D721Med (cell line): ENCODE measurements at places on chromosomes 1 and 21.

DNA sequence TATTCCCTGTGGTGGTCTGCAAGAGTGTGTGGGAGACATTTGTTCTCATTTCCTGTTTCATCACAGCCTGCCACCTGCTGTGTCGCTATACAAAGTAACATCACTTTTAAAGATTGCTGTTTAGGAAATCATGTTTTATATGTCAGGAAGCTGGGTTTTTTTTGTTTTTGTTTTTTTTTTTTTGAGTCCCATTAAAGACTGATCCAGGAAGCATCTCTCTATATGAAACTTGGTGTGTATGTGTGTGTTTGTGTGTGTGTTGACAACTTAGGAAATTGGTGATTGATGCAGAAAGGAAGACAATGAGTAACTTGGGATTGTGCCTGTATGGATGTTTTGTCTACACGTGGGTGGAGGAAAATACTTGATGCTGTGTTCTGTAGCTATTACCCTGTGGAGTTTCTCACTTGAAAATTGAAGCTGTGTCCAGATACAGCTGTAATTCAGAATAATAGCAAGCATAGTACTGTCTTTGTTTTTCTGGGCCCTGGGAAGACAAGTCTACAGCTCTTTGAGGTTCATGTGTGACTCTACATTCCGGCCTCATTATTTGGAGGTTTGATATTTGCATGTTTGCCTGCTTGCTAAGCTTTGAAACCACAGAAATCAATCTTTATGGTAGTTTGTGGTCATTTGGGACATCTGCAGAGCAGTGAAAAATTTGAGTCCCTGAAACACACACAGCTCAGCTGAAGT lies 47.9 kb downstream of the LAMC1 start:
- DNase-seq, result no peak

GRCh38 chr21:38982096-38982495 lies 176.4 kb downstream of the ETS2 start:
- no peak for DNase-seq

DNA sequence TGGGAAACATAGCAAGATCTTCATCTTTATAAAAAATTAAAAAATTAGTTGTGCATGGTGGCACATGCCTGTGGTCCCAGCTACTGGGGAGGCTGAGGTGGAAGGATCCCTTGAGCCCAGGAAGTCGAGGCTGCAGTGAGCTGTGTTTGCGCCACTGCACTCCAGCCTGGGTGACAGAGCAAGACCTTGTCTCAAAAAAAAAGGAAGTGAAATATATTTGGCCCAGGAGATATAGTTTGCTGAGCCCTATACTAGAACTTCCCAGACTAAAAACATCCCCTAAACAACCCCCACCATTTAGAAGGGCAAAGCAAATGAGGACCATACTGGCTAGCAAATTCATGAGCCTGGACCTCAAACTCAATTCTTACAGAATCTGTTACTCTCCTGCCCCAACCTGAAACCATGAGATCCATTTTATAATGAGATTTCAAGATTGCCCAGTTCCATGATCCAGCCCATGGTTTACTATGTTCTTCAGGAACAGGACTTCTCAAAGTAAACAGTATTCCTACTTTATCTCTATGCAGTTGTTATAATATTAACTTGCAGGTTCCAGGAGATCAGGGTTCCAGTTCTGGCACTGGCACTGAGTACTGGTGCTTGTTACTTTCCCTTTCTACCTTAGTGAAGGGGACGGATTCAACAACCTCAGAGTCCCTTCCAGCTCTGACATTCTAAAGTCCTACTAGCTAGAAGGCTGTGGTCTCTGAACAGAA lies 48.9 kb upstream of the TADA1 start:
- DNase-seq, result no peak

GRCh38 chr21:46194374-46195334 lies 10.4 kb upstream of the SPATC1L start:
- no peak for DNase-seq

DNA sequence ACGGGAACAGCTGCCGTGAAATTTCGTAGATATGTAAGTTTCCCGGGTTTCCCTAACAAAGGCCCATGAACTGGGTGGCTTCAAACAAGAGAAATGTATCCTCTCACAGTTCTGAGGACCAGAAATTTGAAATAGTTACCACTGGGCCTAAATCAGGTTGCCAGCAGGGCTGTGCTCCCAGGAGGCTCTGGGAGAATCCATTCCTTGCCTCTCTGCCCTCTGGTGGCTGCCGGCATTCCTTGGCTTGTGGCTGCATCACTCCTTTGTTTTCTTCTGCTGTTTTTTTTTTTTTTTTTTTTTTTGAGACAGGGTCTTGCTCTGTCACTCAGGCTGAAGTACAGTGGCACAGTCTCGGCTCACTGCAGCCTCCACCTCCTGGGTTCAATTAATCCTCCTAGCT lies 23.7 kb downstream of the UMODL1 start:
- no peak for DNase-seq

- no peak for DNase-seq
Observed at GRCh38 chr1:75426688-75427087, 184.2 kb downstream of the SLC44A5 start.

DNA sequence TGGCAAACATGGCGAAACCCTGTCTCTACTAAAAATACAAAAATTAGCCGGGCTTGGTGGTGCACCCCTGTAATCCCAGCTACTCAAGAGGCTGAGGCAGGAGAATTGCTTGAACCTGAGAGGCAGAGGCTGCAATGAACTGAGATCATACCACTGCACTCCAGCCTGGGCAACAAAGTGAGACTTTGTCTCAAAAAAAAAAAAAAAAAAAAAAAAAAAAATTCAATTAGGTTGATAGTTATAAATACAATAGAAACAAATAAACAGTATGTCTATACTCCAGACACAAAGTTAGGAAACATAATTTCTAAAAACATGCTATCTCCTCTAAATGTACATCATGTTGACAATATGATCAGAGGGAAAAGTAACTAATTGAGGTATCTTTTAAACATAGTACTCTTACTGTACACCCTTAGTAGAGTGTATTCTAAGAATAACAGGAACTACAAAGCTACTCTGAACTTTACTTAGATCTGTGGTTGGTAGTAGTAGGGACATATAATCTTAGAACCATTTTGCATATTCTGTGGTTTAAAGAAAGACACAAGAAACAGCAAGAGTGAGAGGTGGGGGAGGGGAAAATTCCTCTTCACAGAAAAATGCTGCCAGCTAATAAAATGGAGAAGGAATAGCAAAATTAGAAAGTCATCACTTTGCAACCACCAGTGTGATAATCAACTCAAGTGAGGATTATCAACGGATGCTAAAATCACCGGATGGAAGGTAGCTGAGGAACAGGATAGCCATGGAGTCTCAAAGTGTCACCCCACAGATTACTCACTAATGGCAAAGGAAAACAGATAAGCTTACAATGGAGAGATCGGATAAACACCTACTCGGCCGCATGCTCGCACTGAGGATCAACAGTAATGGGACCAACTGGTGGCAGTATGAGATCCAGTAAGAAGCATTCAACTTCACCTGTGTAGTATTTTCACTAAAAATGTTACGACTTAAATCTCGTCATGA lies 35.0 kb downstream of the MTOR start:
- DNase-seq, result no peak

DNA sequence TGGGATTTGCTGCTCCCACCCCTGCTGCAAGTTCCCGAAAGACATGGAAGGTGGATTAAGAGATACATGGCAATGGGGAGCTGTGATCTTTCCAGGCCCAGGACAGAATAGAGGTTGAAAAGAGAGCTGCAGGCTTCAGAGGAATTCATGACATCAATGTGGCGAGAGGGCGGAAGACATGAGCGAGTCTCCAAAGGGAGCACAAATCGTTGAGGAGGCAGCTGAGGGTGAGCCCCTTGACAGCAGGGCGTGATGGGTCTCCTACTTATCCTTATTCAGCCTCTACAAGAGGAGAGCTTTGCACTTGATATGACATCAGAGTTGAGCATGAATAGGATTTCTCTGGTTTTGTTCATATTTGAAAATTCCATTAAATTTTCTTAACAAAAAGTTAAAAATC lies 45.5 kb upstream of the TACSTD2 start:
- no peak for DNase-seq

DNA sequence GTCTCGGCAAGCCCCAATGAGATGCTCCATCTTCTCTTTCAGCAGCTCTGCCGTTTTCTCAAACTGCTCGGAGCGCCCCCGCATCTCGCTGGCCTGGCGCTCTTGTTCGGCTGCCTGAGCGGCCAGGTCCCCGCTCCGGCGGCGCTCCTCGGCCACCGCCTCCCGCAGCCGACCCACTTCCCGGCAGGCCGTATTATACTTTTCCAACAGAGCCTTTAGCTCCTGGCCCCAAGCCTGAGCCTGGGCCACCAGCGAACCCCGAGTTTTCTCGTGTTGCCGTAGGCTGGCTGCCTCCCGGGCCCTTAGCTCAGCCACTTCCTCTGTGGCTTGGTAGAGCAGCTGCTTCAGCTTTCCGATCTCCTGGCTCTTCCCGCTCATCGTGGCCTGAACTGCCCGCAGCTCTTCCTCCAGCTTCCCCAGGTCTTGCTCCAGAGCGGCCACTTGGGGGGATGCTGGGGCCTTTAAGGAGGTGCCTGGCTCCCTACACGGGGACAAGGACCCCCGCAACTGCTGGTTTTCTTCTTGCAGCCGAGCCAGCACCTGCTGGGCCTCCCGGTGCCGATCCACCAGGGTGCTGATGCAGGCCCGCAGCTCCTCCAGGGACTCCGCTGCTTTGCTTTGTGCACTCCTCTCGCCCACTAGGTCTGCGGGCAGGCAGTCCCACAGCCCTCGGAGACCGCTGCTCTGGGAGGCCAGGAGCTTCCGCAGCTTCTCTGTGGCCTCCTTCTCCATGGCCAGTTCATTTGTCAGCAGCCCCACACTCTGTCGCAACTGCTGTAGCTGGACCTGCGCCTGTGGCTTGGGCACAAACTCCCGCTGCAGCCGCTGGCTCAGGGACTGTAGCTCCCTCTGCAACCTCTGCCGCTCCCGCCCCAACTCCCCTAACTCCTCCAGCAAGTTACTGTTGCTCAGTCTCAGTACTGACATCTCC lies 13.4 kb upstream of the PIAS3 start:
- DNase-seq, result no peak

GRCh38 chr1:232709386-232709785 lies 79.5 kb upstream of the SIPA1L2 start:
- no peak for DNase-seq

DNA sequence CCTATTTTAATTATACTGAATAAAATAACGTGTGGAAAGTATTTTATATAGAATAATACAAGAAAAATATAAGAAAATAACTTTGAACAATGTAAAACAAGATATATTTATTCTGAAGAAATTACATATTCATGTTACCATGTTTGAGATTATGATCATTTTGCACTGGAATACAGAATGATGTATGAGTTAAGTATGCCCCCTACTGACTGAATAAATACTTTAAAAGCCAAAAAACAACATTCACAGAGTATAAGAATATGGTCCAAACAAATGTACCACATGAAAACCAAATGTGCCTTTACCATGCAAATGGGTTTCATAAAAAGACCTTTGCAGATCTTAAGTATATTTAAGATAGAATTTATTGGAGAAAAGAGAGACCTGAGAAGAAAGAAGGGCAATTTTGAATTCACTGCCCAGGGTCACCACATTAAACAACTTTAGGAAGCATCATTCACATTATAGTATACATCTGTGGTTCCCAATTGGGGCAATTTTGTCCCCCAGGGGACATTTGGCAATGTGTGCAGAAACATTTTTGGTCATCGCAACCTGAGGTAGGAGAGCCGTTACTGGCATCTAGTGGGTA lies 136.6 kb upstream of the GFI1 start:
- DNase-seq, result no peak

- no peak for DNase-seq
Observed at GRCh38 chr1:209612646-209613399, 29.3 kb downstream of the CAMK1G start.

- DNase-seq, result no peak
Observed at GRCh38 chr1:205530116-205530515, 25.6 kb downstream of the CDK18 start.

DNA sequence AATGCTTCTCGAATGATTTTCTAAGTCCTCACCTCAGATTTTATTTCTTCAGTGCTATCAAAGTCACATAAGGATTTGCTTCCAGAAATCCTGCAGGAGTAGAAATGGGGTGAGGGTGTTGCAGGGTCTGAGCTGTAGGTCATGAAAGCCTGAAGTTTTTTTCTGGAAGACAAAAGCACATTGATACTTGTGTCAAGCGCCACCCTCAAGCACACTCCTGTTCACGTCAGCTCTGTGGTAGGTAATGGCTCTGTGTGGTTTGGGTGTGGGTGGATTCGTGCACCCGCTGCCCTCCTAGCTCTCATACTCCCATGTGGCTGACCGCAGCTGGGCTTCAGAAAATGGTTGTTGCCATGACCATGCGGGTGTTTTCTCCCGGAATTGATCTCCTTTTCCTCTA lies 39.9 kb downstream of the AKNAD1 start:
- DNase-seq, result no peak

DNA sequence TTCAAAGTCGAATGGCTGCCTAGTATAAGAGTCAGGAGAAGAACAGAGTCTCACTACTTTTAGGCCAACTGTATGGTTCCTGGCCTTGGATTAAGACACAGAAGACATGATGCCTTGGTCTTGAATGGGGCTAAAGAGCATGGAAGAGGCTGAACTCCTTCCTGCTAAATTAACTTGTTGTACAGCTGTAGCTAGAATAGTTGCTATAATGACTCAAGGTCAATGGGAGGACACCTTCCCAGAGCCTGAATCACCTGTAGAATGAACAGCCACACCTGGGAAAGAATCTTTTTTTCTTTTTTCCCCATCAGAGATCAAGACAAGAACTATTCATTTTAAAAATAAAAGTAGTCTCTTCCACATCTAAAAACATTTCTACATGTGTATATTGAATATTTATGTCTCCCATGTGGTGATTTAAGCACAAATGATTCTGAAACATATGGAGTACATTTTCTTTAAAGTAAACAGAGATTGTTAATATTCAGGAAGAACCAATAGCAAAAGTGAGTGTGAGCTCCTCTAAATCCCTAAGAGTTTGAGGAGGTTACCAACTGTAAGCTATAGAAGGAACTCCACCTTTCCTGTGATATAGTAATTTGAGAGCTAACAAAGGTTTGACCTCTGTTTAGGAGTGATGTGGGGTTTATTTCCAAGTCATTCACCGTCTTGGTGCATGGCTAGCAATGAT lies 191.3 kb downstream of the TGFB2 start:
- no peak for DNase-seq

- no peak for DNase-seq
Observed at GRCh38 chr1:184486761-184487445, 100.1 kb downstream of the C1orf21 start.

- DNase-seq, result no peak
Observed at GRCh38 chr1:50430010-50430405, 6.8 kb upstream of the DMRTA2 start.

DNA sequence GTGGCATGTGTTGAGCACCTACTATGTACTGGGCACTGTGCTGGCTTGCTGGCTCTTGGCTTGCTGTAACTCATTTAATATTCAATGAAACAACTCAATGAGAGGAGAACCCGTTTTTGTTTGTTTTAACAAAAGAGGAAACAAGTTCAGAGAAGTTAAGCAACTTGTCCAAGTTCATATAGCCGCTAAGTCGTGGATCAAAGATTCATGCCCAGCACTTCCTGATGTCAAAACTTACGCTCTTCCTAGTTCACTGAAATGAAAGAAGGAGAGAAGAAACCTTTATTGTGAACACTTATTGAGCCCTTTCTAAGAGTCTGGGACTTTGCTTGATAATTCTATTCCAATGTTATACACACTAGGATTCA lies 475.9 kb downstream of the PTPRU start:
- no peak for DNase-seq
